ENCODE measurements at places on chromosomes 3 and 15.

DNA sequence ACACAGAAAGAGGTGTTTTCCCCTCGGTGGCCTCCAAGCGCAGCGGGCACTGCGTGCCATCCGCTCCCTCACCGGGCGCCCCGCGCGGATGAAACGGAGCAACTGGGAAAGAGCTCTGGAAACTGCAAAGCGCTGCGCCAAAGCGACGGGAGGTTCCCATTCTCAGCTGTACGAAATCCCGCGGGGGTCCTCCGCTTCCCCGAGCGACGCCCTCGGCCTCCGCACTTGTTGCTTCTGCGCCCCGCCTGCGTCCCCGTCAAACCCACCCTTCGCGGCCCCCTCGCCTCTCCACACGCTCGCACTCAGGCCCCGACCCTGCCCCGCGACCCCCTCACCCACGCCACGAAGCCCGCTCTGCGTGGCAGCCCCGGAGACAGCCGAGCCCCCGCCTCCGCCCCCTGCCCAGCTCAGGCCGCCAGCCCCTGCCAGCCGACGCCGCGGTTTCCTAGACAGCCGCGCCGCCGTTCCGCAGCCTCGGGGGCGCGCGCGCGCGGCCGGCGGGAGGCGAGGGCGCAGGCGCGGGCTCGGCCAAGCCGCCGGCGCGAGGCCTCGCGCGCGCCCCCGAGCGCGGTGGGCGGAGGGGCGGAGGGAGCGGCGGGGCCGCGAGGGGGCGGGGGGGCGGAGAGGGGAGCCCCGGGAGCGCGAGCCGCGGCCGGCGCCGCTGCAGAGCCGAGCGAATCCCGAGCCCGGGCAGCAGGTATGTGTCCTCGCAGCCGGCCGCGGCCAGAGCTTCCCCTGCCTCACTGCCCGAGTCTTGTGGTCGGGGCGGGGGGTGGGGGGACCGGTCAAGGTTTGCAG is at the start of gene TMEM266:
Gene TMEM266 (plus strand): TSS at position 666 of the 798 bp plus-strand sequence. CDS start 74,279 bp downstream, outside the sequence.
- DNase-seq = peak; percentile 30

GRCh38 chr3:22971497-22971896 is 231.6 kb upstream of the UBE2E2 start:
- no peak for DNase-seq

- DNase-seq = peak; percentile 56
Measured at GRCh38 chr3:54122324-54123002, at the start of gene CACNA2D3. CACNA2D3 (plus strand) TSS chr3:54122552.

DNA sequence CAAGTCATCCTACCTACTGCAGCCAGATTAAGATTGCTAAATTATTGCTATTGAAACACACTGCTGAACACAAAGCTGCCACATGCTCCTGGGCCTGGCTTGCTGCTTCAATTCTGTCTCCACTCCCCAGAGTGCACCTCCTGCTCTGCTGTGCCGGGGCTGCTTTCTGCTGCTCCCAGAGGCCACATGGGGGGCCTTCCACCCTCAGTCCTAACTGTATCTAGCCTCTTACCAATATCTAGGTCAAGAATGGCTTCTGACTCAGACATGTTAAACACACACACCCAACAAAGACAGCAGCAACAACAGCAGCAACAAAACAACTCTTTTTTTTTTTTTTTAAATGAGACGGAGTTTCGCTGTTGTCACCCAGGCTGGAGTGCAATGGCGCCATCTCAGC is 33.0 kb downstream of the MYZAP start:
- DNase-seq = no peak

- no peak for DNase-seq
Measured at GRCh38 chr15:59618406-59618805, 6.8 kb downstream of the GCNT3 start.

Data from NCI-H460 (cell line).